ENCODE measurements at places on chromosomes 11 and 22. TPM values are rescaled to one million over a fixed set of nuclear protein-coding genes. Genes with fewer than 3 reads are reported as not detected.

KIF18A gene
- total RNA-seq, result 0.16 TPM

TPBGL gene
- 0.11 TPM for total RNA-seq

DNA sequence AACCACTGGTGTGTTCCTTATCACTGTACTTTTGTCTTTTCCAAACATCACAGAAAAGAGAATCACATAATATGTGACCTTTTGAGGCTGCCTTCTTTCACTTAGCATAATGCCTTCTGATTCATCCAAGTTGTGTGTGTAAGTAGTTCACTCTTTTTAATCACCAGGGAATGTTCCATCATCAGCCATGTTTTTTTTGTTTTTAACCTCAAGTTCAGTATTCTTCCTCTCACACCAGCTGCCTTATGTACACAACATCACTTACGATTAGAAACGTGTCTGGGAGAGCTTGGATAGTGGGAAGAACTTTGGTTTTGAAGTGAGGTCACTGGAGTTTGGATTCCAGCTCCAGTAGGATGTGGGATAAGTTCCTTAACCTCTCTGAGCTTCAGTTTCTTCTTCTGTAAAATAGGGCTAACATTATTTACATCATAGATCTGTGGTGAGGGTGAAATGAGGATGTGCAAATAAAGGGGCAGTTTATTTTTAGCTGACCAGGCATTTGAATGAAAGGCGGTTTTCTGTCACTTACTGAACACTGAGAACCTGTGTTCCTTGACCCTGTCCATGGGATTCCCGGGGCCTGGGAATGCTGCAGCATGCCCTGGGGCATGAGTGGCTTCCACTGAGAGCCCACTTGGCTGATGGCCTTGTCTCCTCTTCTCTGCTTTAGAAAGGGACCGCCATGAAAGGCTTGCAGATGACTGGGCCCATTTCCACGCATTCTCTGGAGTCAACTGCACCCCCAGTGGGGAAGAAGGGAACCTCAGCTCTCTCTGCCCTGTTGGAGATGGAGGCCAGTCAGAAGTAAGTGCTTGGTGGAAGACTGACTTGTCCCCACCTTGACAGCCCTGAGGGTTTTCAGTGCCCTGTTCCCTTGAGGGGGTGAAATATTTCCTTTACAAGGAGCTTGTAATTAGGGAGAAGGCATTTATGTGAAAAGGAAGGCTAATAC lies 92.6 kb downstream of the DEPDC5 start:
- DNase-seq, result no peak

DNA sequence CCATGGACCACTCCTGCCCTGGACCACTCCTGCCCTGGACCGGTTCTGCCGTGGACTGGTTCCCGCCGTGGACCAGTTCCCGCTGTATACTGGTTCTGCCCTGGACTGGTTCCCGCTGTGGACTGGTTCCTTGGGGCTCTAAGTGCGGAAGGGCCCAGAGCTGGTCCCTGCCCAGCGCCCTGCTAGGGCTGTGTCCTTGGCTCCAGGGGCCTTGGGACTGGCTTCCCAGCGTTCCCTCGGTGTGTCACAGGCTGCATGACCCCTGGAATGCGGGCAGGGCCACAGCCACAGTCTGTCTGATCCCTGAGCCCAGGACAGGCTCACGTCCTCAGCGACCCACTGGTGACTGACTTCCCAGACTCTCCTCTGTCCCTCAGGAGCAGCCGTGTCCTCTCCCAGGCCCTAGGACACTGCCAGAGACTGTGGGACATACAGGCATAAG lies 412.2 kb downstream of the TBC1D22A start:
- DNase-seq, result peak; percentile 43

- no peak for DNase-seq
These were observed 42.9 kb downstream of the PRDM10 start for GRCh38 chr11:129959687-129960086.

GRCh38 chr11:65997286-65997685 lies 4.7 kb downstream of the EIF1AD start:
- DNase-seq, result no peak
